ENCODE measurements at places on chromosomes 2 and 18. TPM values are rescaled to one million over a fixed set of nuclear protein-coding genes. Genes with fewer than 3 reads are reported as not detected.

The SERPINB10 gene
- not detected for total RNA-seq

The COL4A3 gene
- not detected for total RNA-seq

The ABCG5 gene
- total RNA-seq = not detected

The MAP3K19 gene
- not detected for total RNA-seq

The C2orf81 gene
- 2.1 TPM for total RNA-seq

The MOGAT1 gene
- total RNA-seq = not detected

The ITPRIPL1 gene
- 0.10 TPM for total RNA-seq

- DNase-seq = no peak
Measured at GRCh38 chr2:46493971-46494250, 14.5 kb downstream of the TMEM247 start.

- DNase-seq = no peak
Measured at GRCh38 chr2:55236992-55237543, 4.6 kb downstream of the RPS27A start.

DNA sequence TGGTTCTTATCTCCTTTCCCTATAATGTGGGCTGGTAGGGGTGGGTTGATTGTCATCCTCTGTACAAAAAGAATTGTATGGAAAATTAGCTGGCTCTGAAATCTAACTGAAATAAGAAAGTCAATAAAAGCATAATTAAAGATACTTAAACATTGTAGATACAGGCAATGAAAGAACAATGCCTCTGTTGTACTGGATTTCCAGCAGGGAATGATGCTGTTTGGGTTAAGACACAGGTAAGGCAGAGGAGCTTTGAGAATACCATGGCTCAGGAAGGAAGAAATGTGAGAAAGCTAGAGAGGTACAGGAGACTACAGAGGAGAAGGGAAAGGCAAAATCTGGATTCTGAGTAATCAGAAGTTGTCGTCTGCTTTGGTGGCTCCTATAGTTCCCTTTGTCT, 10.1 kb downstream of the DTNA start:
- DNase-seq = no peak

GRCh38 chr2:45180779-45181178, 171.5 kb upstream of the SIX2 start:
- DNase-seq = no peak
